ENCODE measurements at places on chromosomes 6 and 20.

GRCh38 chr20:41048461-41049301 is 20.1 kb downstream of the TOP1 start:
- DNase-seq = no peak

DNA sequence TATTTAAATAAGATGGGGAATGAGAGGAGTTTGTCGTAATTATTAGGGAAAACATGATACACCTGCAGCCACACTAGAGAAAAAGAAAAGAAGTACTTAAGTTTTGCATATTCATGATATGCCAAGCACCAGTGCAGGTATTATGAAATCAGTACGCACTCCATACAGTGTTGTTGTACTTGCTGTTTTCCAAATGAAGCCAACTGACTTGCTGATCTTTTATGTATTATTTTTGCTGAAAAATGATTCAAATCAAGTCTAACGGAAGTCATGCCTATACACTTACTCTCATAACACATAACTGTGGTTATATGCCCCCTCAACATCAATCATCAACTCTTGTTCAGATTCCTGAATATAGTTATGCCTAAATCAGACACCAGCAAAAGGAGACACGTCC is 584.9 kb upstream of the EYS start:
- no peak for DNase-seq

DNA sequence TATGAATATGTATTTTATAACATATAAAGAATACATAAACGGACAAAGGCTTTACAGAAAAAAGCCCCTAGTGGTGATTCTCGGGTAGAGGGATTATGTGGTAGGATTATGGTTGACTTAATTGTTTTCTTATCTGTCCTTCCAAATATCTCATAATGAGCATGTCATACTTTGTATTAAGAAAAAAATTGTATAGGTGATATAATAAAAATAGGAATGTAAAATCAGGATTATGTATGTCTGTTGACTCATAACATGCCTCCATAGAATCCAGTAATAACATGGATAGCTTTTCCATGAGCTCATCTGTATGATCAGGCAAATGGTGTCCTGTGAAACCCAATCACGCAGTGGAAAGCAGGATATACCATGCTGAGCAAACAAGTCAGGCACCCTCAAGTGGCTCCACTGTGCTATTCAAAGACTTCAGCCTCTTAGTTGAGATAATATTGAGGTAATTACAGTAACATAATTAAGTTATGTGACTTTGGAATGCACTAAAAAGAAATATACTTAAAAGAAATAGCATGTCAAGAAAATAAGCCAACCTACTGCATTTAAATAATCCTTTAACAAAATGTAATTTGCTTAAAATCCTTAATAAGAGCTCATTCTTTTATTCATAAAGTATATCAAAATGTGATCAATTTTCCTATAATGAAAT is 39.6 kb upstream of the PRELID3B start:
- DNase-seq = no peak

GRCh38 chr20:20580139-20580538 is 132.3 kb downstream of the RALGAPA2 start:
- DNase-seq = no peak

GRCh38 chr6:140082867-140083297 is 708.4 kb upstream of the CITED2 start:
- no peak for DNase-seq

DNA sequence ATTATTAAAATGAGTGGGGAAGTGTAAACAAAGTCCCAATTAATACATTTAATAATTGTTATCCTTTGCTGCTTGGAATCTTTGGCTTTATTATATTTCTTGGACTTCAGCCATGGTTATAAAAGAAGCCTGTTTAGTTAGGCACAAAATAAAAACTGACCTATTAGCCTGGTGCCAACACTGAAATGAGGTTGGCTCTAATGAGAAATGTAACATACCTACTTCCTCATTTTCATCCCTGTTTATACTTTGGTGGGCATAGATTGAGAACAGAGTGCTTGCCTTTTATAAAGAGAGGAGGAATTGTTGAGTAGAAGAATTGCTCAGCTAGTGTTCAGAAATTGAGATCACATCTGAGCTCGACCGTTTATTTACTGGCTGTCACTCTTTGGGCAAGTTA is 471.3 kb downstream of the UTRN start:
- no peak for DNase-seq

GRCh38 chr6:111957623-111958315 is 84.5 kb upstream of the FYN start:
- no peak for DNase-seq

GRCh38 chr6:8181160-8181881 is 79.0 kb upstream of the EEF1E1 start:
- DNase-seq = no peak

DNA sequence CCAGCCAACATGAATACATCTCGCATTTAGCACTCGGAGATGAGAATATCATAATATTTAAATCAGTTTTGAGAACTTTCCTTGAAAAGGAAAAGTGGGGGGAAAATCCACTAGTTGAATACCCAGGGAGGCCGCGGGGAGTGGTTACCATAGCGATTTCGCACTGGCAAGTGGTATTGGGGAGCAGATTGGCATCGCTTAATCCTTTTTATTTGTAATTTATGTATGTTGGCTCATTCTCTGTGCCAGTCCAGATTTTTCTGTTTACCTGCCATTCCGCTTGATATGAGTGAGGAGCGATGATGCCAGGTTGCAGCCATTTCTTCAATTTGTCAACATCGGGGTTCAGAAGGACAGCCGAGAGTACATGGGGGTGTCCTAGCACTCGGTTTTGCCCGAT is 291.8 kb downstream of the ZNF217 start:
- DNase-seq = no peak

DNA sequence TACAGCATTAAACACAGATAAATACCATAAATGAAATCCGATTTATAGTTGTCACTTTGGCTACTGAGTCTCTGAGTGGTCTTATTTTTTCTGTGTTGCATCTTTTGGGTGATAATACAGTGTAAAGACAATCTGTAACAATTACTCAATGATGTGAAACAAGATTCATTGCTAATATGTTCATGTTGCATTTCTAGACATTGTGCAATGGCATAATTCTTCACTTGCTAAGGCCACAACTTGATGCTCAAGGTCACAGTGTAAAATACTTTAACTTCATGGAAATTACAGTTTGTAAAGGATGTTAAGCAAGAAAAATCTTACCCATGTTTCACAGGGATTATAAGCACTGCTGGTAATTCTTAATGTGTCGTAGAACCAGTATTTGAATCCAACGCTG is 74.9 kb upstream of the SMLR1 start:
- DNase-seq = no peak

DNA sequence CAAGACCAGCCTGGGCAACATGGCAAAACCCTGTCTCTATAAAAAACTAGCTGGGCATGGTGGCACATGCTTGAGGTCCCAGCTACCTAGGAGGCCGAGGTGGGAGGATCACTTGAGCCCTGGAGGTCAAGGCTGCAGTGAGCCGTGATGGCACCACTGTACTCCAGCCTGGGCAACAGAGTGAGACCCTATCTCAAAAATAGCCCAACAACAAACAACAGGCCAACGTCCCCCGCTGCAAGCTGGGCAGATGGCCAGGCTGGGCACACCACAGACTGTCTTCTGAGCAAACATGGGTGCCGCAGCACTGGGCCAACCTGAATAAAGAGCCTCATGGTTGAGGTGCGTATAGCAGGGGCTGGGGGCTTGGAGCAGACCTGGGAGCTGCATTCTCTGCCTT is 46.6 kb upstream of the SRF start:
- DNase-seq = no peak

DNA sequence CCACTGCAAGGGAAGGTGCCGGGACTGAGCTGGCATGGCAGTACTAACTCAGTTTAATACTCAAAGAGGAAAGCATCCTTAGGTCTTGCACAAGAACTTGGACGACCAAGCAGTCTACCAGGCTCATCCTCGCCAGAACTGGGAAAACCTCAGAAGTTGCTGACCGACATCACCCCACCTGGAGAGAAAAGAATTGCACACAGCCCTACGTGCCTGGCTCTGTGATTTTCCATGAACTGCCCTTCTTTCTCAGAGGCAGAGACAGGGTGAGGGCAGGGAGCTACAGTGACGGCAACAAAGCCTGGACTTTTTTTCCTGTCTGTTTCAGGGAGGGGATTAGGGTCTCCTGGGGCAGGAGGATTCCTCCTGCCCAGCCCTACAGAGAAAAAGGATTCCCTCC is 8.0 kb downstream of the JAG1 start:
- DNase-seq = no peak

DNA sequence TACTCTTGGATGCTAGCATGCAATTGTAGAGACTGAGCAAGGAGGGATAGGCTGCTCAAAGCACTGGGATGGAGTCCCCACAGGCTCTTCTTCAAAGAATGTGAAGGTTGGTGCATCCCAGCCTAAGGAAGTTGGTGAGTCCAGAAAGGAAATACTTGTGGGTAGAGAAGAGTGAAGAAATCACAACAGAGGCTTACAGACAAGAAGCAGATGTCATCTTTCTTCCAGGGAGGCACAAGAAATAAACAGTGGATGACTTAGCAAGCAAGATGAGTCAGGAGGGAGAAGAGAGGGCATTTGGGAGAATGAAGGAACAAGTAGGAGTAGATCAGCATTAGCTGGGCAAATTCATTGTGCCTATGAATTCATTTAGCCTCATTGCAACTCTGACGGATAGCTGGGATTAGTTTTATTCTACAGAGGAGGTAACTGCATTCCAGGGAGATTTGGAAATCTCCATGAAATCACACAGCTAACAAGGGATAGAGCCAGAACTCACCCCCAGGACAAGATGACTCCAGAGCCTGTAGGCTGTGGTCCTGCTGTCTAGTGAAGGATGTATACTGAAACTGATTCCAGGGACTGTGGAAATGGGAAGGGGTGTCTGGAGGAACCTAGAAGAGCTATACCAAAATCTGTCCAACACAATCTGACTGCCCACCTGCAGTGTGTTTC is 125.8 kb upstream of the SPTLC3 start:
- no peak for DNase-seq

GRCh38 chr20:57680131-57680716 is 29.6 kb downstream of the PMEPA1 start:
- DNase-seq = no peak

DNA sequence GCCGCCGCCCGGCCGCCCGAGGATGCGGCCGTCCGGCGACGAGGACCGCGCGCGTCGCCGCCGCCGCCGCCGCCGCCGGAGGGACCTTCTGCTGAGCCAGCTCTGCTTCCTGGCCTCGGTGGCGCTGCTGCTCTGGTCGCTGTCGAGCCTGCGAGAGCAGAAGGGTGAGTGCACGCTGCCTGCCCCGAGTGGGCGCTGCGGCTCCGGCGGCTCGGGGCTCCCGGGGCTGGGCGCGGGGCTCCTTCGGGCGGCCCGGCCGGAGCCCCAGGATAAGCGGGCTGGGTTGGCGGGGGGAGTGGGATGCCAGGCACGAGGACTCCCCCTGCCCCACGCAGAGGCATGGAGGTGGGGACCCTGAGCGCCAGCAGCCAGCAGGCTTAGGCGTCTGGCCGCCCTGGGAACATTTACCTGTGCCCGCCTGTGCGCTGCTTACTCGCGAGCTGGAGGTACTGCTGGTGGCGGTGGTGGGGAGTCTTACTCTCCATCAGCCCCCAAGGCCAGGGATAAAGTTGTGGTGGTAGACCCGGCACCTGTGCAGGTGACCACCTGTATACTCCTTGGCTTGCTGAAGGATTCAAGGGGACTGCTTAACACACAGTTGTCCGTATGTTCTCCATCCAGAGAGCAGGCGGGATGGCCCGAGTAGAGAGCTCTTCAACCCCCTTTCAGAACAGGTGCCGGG is 520 bp downstream of the SLC24A3 start:
- DNase-seq = no peak

GRCh38 chr6:16947375-16948015 is 154.4 kb upstream of the STMND1 start:
- no peak for DNase-seq

- no peak for DNase-seq
Measured at GRCh38 chr6:137933696-137934095, 66.6 kb downstream of the TNFAIP3 start.

DNA sequence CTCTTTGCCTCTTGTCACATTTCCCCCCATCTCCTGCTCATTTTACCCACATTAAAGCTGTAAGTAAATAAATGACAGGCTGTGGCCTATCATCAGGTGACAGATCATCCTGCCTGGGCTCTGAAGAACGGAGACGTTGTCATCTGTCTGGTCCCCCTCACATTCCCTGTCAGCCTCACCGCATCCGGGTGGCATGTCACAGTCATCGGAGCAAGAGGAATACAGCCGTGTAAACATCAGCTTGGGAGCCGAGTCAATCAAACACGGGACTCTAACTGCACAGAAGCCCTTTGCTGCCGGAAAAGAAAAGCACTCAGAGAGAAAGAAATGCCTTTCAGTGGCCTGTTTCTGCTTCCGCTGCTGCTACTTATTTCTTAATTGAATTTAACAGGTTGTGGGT is 371.9 kb upstream of the ID4 start:
- no peak for DNase-seq

GRCh38 chr6:36353411-36353915 is 16.8 kb upstream of the BNIP5 start:
- DNase-seq = no peak

GRCh38 chr6:106103728-106104109 is 17.6 kb downstream of the PRDM1 start:
- DNase-seq = no peak

DNA sequence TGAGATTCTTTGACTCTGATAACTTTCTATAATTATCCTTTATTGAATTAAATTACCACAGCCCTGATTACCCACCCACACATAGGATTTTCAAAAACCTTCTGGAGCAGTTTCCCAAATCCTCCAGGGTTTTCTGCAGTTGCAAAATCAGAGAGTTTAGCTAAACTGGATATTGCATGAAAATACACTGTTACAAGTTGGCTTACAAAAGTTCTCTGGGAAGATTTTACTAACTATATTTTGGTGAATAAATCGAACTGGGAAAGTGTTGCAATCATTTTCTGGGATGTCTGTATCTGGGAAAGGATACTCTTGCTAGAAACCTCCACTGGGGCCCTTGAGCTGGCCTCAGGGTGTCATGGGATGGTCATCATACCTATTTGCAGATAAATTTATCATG is 97.6 kb upstream of the STMND1 start:
- DNase-seq = no peak

DNA sequence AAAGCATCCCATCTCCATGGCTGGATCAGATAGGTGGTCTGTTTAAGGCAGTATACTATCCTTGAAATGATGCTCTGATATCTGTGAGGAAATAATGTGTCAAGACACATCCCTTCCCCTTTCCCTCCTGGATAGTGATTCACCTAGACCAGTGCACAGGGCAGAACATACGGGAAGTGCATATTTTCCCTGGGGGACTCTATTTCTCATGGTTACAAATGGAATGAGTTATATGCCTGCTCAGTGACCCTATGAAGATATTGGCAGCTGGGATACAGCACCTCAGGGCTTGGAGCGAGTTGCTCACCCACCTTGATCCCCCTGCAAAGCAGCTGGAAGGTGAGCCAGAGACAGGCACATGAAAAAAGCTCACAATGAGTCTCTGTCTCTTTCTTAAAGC is 67.5 kb upstream of the PRL start:
- no peak for DNase-seq

- DNase-seq = no peak
Measured at GRCh38 chr20:52230409-52230808, 38.8 kb upstream of the ZFP64 start.

DNA sequence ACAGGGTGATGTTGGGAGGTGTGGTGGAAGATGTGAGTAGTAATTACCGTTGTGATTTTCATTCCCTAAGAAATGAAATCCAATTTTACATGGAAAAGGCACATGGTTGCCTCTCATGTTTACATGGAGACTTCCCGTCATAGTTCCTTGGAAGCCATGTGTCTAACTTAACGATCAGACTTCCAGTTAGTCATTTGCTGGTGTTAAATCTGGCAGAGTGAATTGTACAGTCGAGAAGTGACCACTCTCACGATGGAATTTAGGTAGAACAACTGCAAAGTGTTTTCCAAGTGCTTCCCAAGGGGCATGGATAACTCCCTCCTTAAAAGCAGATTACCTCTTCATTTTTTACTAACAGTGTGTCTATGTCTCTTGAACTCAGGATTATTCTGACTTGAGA is 145.8 kb upstream of the CCN2 start:
- no peak for DNase-seq

Data from activated gamma-delta T cell (primary cell).